Activated CD4-positive, alpha-beta T cell treated with anti-CD3 and anti-CD28 coated beads for 4 hours (primary cell): ENCODE measurements at places on chromosomes 11 and 22.

DNA sequence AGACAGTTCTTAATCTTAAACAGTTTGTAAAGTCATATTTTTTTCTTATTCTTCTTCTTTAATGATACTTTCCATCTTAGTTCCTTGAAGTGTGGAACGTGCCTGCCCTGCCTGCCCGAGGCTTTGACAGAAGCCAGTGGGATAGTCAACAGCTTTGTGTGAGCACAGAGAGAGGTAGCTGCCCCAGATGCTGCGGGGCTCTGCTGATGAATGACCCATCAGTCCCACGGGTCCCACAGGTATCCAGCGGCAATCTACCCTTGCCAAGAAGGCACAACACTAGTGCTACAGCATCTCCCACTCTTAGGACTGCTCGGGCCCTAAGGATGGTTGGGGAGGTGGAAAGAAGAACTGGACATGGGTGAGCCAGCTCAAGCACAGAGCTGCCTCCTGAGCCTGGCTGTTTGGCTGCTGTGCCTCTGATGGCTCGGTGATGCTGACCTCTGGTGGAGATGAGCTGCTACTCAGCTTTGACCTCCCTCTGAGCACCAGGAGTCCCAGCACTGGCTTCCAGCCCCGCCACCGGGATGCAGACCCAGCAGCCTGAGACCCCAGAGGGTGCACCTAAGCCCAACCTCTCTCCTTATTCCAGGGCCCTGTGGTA is 11.8 kb upstream of the APLNR start:
- DNase-seq = no peak

DNA sequence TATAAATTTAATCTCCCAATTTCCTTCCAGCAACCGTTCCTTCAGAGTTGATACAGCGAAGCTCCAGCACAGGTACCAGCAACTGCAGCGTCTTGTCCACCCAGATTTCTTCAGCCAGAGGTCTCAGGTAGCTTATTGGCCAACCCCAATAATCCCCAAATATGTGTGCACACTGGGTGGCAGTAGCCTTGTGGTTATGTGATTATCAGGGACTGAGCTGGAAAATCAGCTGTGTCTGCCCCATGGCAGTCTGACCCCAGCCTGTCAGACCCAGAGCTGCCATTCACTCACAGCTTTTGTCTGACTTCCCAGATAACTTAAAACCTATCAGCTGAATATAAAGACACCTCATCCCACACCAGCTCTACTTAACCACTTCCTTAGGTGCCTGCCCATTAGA is 2.0 kb downstream of the HSCB start:
- no peak for DNase-seq

GRCh38 chr11:82906236-82906635 is 4.7 kb downstream of the DDIAS start:
- no peak for DNase-seq

DNA sequence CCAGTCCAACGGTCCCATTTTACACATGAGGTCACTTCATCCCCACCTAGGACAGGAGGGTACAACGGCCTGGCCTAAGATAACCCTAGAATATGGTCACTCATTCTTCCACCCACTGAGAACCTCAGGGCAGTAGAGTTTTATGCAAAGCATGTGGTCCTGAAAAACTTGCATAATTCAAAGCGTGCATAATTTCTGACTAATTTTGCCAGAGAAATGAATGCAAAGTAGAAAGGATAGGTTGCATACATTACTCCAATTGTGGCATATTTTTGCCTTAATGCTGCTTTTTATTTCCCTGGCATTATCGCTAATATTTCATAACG is 32.5 kb upstream of the SLC35C1 start:
- DNase-seq = no peak

DNA sequence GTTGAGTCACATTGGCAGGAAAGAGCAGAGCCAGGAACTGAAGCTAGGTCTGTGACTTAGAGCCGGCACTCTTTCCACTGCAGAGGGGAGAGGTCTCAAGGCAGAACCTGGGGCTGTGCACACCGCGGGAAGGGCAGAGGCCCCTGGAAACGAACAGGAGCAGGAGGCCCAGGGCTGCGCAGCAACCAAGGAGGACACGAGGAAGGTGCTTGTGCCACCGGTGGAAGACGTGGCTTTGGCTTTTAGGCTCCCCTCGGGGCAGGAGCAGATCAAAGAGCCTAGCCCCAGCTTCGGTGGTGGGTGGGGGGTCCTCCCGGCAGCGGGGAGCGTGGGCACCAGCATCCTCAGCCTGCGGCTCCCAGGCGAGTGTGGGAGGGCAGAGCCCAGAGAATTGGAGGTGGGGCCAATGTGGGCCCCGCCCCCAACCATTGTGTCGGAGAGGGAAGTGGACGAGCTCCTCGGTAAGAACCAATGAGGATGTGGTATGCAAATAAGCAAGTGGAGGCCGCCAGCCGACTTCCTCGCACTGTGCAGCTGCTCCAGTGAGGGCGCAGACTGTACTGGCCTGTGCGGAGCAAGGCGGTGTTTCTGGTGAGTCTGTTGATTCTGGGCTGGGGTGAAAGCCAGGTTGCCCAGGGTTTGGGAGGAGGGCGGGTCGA is at the start of gene CCDC116:
TSS of gene CCDC116 (plus strand) at position 524 of the 659 bp plus-strand sequence. CDS start 422 bp downstream, outside the sequence.
- DNase-seq = peak; percentile 59

GRCh38 chr22:44574057-44574639 is 76.1 kb upstream of the RTL6 start:
- no peak for DNase-seq

DNA sequence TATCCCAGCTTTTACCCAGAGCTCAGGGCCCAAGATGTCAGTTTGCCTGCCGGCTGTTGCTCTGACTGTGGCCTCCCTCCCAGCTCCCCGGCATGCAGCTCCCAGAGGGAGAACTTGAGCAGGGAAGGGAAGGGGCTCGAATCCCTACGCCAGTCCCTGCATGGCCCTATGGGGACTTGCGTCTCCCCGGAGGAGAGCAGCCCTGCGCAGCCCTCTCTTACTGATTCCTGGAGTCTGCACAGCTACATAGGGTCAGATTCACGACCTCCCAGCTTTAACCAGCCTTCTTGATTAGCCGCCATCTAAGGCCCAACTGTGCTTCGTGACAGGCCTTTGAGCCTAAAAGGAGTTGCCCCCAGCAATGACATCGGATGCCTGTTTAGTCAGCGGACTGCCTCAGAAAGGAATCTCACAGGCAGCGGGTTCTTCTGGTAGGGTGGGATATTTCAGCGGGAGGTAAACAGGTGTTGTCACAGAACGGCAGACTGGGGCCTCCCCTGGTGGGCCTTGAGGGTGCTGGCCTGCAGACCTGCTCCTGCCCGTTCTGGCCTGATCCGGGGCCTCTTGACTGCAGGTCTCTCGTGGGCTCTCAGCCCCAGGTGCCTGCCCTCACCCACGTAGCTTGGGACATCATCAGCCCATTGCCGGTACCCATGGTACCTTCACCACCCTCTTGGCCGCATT is 43.8 kb upstream of the KCNQ1OT1 start:
- no peak for DNase-seq

- DNase-seq = no peak
Observed at GRCh38 chr22:29750559-29751538, 16.0 kb downstream of the ZMAT5 start.
